NCI-H774 (cell line): ENCODE measurements at places on chromosomes 7 and 10.

DNA sequence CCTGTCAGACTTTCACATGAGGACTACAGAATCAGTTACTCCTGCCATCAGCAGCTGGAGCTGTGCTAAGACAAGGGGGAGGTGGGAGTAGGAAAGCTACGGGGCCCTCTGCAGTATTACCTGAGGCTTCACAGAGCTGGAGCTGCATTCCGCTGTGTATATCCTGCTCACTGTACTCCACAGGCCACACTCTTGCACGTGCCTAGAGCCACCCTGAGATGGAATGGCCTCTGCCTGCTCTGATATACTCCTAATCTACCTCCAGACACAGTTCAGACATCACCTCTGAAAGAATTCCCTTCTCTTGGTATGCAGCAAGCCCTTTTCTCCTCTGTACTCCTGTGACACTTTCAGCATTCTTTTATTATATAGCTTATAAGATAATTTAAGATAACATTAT lies 34.8 kb downstream of the TRDMT1 start:
- no peak for DNase-seq

DNA sequence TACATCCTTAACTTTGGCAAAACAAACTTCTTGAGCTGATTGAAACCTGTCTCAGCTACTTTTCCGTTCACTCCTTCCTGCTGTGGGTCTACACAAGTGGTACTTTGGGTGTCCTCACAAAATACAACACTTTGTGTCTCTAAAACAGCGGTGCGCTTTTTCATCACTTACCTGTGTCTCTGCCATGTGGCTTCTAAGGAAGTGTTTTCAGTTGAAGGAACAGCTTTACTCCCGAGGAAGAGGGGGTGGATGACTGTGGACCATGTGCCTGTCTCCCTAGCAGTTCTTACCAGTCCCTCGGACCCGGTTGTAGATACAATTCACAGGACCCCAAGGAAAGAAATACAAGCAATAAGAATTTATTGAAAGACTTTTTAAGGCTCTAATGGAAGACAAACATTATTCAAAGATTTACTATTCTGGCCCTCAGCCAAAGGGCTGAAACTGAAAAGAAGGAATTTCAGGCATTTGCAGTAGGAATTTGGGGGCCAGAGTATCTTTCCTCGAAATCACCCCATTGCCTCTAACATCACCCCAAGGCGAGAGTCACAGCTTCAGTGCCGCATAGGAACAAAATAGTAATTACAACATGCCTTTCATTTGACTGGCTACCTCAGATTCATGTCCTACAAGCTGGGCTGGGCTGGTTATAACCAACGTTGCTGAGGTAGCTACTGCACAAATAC lies 246.3 kb downstream of the ACTR3B start:
- DNase-seq: no peak

GRCh38 chr7:141128506-141128905 lies 54.6 kb downstream of the TMEM178B start:
- no peak for DNase-seq

DNA sequence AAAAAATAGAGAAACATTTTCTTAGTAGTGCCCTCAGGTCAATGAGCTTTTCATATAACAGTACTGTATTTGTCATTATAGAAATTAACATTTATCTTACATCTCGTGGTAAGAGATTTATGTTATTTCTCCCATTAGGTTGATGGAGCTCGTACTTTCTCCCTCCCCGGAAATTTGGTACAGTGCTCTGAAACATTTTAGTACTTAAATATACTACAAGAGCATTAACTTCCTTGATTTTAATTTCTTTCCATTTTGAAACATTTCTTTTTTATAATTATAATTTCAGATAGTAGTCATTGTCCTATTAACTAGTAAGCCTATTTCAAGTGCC lies 205.4 kb downstream of the MBL2 start:
- DNase-seq: no peak

DNA sequence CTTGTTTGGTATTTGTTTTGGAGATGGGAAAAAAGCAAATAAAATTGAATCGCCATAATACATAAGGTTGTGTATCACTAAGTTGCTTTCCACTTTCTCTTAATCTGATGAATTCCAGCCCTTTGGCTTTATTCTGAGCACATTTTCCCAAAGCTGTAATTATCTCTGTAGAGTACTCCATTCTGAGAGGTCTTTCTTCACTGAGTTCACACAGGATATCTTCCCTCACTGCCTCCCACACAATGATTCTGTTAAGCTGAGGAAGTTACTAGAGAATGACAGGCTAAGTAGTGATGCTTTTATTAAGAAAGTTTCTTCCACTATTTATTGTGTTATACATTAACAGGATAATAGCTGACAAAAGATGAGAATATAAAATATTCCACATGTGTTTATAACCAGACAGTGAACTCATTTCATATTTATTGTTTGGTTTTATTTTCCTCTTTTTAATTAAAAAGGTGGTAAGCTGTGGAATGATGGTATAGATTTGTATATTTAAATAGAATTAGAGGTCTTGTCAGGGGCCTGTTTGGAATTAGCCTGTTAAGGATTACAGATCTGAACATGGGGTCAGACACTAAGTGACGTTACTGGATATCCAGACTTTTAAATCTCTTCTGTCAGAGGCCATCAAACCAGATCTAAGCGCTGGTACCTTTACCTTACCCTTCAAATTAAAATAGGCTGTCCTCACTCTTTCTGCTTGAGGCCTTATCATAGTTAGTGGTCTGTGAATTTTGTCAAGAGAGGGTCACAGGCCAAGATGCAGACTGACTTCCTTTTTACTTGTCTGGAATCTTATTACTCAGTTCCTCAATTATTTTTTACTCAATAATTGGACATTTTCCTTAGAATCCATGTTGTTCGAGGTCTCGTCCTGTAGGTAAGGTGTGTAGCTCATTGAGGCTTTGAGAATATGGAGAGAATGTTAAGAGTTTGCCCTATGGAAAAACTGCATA lies 8.4 kb downstream of the PLXDC2 start:
- DNase-seq: no peak

DNA sequence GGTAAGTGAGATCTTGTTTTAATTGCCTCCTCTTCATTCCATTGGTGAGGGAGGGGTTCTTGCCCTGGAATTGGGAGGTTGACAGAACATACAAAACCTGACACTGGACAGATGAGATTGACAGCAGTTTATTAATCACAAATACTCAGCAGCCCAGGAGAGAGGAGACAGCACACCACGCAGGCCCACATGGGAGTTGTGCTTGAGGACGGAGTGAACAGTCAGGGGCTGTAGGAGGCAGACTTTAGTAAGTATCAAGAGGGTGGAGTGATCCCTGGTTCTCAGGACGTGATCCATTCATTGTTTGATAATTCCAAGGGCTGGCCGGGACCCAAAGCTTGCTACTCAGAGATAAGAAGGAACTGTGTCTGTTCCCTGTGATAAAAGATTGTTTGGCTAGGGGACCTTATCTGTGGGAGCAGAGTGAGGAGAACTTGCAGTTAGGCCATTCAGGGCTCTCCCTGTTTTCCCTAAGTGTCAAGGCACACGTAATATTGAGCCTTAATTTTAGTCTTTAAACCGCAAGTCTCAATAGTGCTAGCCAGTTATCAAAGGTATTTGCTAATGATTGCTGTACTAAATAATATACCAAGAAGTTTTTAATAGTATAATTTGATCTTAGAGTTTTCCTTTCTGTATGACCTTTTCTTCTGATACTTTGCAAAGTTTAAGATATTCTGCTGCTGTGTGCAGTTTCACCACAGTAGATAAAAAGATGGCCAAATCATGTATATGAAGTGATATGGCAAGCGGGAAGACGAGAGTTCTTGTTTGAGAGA lies 14.5 kb downstream of the CAPZA2 start:
- DNase-seq: no peak

GRCh38 chr7:55309040-55309991 lies 55.8 kb upstream of the LANCL2 start:
- DNase-seq: no peak

GRCh38 chr7:132866144-132866531 lies 215.8 kb downstream of the CHCHD3 start:
- DNase-seq: no peak

- DNase-seq: no peak
These were observed 236.0 kb downstream of the INHBA start for GRCh38 chr7:41466760-41467384.

GRCh38 chr10:69080226-69080625 lies 7.7 kb upstream of the SRGN start:
- DNase-seq: no peak

GRCh38 chr10:117322260-117322659 lies 53.0 kb downstream of the PDZD8 start:
- no peak for DNase-seq

DNA sequence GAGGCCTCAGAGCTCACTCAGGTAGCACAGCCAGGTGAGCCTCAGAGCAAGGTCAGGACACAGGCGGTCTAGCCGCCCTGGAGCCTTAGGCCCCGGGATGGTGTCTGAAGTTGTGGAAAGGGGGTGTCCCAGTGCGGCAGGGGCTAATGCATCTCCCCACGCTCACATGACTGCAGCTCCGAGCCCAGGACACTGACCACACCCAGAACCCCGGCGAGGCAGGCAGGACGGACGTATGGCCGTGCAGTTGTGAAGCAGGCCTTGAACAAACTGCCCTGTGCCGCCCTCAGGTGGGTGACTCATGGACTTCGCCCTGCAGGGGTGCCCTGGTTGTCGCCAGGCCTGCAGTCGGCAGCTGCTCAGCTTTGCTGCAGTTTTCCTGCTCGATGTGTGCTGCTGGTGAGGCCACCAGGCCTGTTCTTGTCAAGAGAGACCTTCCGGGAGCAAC lies 5.0 kb upstream of the PRKAR1B start:
- peak; percentile 72 for DNase-seq

- DNase-seq: no peak
These were observed 1.3 kb upstream of the TAS2R38 start for GRCh38 chr7:141974831-141975230.

GRCh38 chr10:112952282-112953173 lies 2.5 kb downstream of the TCF7L2 start:
- no peak for DNase-seq

DNA sequence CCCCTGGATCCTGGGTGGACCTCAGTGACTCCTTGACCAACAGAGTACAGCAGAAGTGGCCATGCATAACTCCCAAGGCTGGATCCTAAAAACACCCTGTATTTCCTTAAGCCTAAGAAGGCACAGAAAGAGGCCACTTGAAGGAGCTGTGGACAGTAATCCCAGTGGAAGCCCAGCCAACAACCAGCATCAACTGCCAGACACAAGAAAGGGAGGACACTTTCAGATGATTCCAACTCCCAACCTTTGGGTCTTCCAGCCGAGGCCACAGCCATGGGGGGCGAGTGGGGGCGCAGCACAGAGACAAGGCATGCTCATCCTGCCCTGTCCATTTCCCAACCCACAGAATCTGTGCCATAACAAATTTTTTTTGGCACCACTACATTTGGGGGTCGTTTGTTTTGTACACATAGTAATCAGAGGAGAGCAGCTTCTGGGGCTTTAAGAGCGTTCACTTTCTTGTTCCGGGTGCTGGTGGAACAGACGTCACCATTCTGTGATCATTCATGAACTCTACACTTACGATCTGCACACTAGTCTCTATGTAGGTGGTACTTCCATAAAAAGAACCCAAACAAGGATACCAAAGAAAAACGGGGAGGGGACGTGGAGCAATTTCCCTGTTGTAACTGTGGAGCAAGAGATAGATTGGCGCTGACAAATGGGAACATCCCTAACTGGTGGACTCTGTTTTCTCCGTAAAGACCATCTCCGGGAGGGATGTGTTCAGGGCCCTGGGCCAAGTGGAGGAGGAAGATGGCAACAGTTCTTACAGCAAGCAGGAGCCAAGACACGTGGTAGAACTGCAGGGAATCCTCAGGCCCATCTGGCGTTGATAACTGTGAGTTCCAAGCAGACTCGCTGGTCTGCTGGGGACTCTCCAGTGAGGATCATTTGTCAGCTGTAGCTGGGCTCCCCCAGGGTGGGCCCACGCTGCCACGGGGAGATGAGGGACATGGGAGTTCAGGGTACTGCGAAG lies 6.0 kb upstream of the SLC29A3 start:
- no peak for DNase-seq

GRCh38 chr10:124641282-124642087 lies 102.7 kb downstream of the FAM53B start:
- no peak for DNase-seq

DNA sequence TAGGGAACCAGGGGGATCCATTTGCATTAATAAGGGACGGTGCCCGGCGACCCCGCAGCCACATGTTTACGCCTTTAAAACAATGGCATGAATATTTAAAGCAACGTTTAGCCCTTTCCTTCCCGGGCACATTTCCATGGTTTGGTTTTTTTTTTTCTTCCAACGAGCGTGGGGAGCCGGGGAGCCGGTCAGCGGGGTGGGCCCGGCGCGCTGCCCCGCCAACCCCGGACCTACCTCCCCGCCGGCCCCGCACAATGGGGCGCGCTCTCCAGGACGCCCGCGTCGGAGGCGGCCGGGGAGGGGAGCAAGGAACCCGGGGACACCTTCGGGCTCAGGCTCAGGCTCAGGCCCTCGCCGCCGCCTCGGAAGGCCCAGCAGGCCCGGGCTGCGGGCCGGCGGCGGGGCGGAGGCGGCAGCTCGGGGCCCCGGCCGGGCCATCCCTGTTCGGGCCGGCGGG lies 1.0 kb downstream of the SEPHS1 start:
- DNase-seq: no peak

GRCh38 chr10:64486149-64486548 lies 964.9 kb downstream of the REEP3 start:
- no peak for DNase-seq

DNA sequence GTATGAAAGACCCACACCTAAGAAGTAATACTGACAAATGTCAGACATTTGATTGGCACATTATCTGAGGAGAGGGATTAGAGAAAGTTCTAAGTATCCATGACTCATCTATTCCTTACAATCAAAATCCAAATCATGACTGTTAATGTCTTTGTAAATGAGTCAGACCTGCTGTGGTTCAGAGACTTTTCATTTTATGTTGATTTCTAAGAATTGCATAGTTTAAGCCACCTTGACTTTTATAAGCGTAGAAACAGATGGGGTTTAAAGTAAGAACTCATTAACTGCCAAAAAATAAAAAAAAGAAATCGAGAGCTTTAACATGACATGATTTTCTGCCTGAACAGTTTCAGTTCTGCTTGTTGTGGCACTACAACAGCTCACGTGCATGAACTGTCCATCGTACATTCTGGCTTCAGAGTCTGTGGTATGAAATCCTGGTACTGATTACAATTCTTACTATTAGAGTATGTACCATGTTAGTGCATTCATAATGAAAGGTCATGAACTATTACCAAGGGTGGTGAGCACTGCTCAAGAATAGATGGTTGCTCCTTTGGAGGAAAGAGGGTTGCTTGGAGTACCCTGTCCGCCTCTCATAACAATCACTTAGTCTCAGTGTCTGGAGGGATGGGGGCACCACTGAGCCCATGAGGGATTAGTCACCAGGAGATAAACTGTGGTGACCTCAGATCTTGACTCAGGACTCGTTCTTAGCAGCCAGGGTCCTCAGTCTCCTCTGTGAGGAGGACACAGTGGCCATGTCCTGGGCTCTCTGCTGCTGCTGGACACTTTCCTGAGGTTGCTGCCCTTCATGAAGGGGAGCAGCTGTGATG lies 42.2 kb downstream of the ACSM6 start:
- DNase-seq: no peak

- no peak for DNase-seq
These were observed 20.6 kb upstream of the C10orf105 start for GRCh38 chr10:71740069-71740653.

- DNase-seq: no peak
These were observed 233.5 kb upstream of the MGMT start for GRCh38 chr10:129233351-129234148.
